Hematopoietic multipotent progenitor cell (in vitro differentiated cells): ENCODE measurements at places on chromosomes 11 and 22.

GRCh38 chr11:11583801-11584529 is 37.8 kb downstream of the GALNT18 start:
- DNase-seq, result no peak

- no peak for DNase-seq
Observed at GRCh38 chr22:35981900-35982299, 46.7 kb downstream of the RBFOX2 start.

DNA sequence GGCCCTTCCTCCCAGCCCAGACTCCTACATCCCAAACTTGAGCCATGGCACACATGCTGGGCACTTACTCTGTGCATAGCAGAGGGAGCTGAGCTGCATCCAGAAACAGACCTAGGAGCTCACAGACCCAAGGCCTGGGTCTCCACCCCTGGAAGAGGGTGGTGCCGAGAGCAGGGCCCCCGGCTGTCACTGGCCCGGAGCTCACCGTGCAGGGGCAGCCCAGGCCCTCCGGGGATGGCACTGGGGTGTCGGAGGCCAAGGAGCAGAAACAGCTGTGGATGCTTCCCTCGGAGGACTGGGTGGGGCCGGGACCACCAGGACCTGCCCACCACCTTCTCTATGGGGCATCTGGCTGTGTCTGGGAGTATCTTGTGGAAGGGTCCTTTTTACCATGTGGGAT is 4.3 kb upstream of the APOBEC3A start:
- no peak for DNase-seq

- no peak for DNase-seq
Observed at GRCh38 chr11:34866375-34866774, 49.8 kb downstream of the APIP start.

DNA sequence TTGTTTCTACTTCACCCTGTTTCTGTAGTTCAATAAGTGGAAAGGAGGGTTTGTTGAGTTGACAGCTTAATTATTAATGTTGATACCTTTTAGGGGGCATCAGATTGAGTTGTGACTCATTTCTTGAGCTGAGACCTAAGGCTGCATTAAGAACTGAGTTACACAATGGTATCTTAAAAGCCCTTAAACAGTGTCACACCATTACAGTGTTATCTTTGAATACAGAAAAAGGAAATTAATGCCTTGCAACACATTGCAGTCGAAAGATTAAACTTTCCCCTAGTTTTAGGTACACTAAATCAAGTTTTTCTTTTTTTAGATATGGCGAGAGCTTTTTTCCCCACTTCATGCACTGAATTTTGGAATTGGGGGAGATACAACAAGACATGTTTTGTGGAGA is 16.7 kb downstream of the PAFAH1B2 start:
- no peak for DNase-seq

GRCh38 chr11:2452321-2453012 is 7.7 kb downstream of the KCNQ1 start:
- DNase-seq, result no peak

DNA sequence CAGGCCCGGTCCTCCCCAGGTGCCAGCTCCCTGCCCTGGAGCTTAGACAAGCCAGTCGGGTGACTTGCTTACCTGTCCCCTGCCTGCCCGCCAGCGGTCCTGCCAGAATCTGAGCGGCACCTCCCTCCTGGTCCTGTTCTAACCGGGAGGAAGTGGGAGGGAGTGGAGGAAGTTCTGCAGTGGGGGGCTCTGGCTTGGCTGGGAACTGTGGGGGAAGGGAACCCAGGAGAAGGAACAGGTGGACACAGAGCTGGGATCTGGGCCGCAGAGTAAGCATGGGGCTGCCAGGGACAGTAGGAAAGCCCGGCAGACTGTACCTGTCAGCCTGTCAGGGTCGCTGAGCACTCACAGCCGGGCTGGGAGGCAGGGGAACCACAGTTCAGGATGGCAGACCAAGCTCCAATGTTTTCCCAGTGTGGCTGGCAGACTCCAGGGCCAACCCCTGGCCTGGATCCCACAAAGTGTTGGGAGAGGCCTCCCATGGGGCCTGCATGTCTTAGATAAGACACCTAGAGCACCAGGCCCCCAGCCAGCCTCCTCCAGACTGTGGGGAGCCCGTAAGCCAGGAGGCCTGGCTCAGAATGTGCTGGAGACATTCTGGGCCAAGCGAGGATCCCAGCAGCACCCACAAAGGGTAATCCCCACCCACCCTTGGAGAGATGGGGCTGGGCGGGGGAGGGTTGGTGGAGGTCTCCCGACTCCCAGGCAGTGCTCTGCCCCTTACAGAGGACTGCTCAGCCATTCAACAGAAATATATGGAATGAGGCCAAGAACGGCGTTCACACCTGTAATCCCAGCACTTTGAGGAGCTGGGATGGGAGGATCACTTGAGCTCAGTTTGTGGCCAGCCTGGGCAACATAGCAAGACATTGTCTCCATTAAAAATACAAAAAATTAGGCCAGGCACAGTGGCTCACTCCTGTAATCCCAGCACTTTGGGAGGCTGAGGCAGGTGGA is 2.3 kb downstream of the CYB5R3 start:
- no peak for DNase-seq

DNA sequence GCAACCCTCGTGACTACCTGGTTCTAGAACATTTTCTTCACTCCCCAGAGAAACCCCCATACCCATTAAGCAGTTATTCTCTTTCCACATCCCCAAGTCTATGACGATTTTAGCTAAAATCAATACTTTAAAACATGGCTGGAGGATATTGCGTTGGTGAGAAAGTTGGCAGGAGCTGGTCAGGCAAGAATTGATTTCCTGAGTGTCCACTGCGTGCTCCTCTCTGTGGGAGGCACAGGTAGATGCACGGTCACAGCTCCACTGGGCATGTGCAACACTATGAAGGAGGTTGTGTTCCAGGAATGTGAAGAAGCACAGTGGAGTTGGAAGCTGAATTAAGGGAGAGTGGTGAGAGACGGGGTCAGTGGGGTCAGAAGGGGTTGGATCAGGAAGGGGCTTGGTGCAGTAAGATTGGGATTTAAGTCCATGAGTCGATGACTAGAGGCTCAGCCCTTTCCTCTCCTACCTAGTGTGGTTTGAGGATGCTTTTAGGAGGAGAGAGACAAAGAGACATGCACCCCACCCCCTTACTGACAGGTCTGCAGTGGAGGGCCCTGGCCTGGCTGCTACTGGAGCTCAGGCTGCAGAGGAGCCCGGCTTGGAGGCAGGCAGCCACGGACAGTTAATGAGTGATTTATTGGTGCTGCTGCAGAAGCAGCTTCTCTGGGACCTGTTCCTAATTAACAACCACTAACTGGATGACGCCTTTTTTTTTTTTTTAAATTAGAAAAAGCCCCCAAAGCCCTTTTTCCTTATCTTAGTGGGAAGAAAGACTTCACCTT is 395.6 kb downstream of the TENM4 start:
- DNase-seq, result no peak

GRCh38 chr11:8934742-8935488 is 2.2 kb upstream of the C11orf16 start:
- DNase-seq, result no peak

GRCh38 chr11:125517116-125517770 is 21.2 kb upstream of the FEZ1 start:
- no peak for DNase-seq

- DNase-seq, result peak; percentile 50
Observed at GRCh38 chr22:44291674-44292360, 20.9 kb downstream of the SHISAL1 start.

DNA sequence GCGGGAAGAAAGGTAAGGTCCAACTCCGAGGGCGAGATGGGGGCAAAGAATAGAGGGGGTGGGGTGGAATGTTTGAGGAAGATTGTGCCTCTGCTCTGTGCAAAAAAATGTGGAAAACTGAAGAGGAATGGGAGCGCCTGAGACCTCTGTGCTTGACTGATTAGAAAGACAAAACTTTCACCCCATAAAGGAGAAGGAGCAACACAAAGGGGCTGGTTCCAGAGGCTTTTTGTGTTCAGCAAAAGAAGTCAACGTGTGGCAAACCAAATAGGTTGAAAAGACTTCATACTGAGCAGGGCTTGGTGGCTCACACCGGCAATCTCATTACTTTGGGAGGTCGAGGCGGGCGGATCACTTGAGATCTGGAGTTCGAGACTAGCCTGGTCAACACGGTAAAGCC is 50.8 kb downstream of the GRAMD1B start:
- no peak for DNase-seq

- no peak for DNase-seq
Observed at GRCh38 chr11:123381817-123382554, 48.1 kb upstream of the GRAMD1B start.

DNA sequence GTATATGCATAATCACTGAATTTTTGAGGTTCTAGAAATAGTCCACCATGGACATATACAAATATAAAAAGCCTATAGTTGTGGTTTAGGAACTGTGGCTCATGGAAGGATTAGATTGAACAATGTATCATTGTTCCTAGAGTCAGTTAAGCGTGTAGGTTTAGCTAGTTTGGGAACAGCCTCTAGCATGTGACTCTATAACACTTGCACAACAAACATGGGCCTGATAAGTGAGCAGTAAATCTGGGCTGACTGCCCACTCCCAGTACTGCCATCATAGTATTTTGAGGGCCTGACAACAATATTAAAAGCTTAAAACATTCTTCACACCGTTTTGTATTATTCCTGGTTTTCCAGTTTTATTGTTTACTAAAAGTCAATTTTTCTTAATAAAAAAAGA is 47.0 kb downstream of the YAP1 start:
- DNase-seq, result no peak

DNA sequence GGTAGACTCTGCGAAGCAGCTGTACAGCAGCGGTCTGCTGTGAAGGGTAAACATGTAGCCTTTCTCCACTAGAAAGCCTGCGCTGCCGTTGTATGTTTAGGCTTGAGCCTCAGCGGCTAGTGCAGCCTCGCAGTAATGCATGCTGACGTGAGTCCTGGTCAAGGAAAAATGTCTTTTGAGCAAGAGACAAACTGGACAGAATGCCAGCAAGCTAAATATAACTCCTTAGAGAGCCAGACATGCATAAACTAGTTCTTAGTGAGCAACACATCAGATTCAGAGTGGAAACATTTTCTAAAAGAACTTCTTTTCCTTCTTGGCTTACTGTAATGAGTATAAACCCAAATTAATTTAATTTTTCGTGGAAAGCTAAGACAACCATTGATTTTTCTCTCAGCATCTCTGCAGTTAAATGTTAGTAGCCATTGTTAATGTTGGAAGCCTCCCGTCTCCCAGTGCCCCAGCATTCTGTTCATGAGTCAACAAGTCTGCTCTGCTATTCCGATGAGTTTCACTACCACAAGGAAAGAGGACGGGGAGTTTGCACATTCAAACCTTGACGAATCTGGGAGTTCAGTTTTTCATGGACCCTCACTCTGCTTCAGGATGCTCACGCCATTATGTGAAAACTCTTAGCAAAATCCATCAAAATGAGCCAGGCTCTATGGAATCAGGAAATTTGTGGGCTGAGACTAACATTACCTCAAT is 51.4 kb downstream of the JAM3 start:
- no peak for DNase-seq

GRCh38 chr11:82754410-82754809 is 20.7 kb upstream of the FAM181B start:
- DNase-seq, result no peak

DNA sequence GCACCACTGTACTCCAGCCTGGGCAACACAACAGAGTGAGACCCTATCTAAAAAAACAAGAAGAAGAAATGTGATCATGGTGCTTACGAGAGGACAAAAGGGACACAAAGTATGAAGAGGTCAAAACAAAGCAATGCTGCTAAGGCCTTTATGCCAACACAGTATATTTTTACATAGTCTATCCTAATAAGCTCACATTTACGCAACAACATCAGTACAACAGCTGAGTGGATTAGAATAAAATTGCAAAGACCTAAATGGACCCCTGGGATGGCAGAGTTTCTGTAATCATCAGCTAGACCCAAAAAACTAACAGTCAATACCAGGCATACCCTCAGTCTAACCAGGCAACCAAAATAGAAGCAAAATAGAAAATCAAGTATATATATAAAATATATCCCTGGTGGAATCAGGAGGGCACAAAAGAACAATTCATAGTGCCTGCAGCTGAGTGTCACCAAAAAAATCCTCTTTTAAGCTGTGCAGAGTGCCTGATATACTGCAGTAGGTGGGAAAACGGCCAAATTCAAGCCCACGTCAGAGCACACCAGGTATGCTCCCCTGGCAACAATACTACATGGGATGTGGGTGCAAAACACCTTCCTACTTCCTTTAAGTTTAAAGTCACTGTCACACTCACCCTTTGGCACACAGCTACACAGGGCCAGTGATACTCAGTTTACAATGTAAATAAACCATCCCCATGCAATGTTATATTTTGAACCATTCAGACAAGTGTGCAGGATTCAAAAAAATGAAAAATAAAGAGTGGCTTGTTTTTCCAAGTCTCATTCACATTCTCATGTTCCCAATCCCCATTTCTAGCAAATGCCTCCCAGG is 57.8 kb downstream of the RBFOX2 start:
- DNase-seq, result no peak

DNA sequence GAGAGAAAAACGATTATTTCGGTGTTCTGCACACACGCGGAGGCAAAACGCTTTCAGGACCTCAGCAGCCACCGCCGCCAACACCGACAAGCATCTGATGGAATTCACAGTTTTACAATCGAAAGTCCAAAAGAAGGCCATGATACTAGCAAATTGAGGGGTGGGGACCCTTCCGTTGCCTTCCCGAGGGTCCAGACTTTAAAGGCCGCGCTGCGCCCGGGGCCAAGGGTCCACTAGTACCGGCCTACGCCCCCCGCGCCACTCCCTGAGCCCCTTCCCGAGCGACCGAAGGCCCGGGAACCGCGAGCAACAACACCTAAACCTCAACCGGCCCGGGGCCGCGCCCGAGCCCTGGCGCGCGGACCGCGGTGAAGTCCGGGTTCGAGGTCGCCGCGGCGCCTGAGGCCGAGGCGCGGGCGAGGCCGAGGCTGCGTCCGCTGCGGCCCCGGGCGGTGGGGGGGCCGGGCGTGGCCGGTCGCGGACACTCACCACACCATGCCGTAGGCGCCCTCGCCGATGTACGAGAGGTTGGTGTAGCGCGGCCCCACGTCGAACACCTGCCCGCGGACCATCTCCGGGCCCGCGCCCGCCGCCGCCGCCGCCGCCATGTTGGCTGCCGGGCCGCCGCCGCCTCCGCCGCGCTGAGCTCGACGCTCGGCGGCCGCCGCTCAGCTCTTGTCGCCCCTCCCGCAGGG is 465 bp downstream of the MAPK1 start:
- DNase-seq, result no peak

DNA sequence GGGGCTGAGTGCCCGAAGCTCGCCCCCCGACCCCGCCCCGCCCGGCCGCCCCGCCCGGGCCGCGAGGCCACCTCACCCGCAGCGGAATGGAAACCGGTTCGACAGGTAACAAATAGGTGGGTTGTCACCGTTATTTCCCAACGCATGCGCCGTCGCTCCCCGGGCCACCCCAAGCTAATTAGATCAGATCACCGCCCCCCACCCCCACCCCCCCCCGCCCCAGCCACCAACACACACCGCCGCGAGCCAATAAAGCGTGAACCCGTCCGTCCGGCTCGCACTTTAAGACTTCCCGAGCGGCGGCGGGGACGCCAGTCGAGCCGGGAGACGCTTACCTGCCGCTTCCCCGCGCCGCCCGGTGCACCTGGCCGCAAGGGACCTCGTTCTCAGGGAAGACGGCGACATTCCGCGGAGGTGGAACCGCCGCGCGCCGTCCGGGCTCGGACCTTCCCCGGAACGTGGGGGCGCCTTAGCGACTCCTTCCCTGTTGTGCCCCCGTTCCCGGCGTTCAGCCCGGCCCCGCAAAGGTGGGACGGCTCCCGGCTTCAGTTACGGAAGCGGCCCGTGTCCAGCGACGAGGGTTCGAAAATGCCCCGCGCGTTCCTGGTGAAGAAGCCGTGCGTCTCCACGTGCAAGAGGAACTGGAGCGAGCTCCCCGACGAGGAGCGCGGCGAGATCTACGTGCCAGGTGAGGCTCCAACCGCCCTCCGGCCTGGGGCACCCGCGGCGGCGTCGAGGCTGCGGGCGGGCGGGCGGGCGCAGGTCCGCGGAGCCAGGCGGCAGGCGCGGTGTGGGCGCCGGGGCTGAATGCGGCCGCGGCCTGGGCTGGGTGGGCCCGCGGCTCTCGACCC is at the start of gene OVOL1:
Gene OVOL1 (plus strand): TSS at position 278 of the 851 bp plus-strand sequence. CDS start 311 bp downstream, at position 589.
- DNase-seq, result no peak
